Activated T-cell treated with anti-CD3 and anti-CD28 coated beads for 1 hour (primary cell): ENCODE measurements at places on chromosomes 7 and 10.

DNA sequence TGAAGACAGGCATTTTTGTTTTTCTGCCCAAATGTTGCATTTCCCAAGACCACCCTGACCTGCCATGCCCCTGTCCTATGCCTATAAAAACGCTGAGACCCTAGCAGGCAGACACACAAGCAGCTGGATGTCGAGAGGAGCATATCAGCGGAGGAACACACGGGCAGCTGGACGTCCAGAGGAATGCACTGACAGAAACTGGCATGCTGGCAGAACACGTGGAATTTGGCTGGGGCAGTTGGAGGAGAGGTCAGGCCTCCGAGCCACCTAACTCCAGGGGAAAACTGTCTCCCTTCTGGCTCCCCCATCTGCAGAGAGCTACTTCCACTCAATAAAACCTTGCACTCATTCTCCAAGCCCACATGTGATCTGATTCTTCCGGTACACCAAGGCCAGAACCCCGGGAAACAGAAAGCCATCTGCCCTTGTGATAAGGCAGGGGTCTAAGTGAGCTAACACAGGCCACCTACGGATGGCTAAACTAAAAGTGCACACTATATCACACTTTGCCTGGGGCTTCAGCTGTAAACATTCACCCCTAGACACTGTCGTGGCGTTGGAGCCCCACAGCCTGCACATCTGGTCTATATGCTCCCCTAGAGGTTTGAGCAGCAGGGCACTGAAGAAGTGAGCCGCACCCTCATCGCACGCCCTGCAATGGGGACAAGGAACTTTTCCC, 10.0 kb upstream of the CDHR3 start:
- no peak for DNase-seq

- no peak for DNase-seq
These were observed 199.3 kb downstream of the SNX10 start for GRCh38 chr7:26490640-26491624.

- DNase-seq = no peak
These were observed 64.5 kb downstream of the VWA2 start for GRCh38 chr10:114303556-114303955.

GRCh38 chr10:90984898-90985297, 64.0 kb upstream of the ANKRD1 start:
- DNase-seq = no peak

GRCh38 chr7:35596061-35596460, 98.9 kb downstream of the HERPUD2 start:
- DNase-seq = no peak

DNA sequence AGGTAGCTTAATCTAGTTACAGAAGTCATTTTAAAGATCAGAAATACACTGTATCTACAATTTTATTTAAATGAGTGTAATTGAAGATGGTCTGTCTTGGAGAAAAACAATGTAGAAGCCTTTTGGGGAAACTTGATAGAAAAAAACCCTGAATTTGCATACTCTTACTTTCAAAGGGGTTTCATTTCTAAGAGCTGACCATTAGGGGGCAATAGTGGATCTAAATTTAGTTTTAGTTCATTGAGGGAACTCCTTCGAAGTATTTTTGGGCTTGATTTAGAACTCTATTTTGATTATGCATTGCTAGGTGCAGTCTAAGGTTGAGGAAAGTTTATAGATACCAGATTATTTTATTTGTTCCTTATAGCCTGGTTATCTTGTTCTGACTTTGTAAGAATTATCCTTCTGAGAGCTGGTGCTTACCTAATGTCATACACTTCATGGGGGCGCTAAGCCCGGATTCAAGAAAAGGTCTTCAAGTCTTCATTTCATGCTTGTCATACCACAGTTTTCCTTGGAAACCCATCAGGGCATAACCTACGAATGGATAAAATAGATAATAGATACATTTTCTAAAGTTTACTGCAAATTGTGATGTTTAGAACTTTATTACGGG, 69.1 kb upstream of the MXI1 start:
- DNase-seq = no peak

GRCh38 chr7:47543714-47544113, 38.2 kb downstream of the TNS3 start:
- no peak for DNase-seq

DNA sequence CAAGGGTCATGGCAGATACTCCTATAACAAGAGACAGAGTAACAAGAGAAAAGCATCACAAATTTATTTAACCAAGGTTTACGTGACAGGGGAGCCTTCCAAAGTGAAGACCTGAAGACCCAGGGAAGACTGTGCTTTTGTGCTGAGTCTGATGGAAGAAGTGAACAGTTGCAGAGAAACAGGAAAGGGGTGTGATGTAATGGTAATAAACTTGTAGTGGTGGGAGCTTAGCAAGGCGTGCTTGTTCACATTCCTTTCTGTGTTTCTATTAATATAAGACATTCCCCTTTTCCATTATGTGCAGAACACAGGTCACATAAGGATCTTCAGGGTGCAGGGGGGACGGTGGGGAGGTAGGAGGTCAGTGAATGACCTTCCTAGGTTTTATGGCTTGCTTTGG, 25.5 kb upstream of the C10orf67 start:
- DNase-seq = no peak

DNA sequence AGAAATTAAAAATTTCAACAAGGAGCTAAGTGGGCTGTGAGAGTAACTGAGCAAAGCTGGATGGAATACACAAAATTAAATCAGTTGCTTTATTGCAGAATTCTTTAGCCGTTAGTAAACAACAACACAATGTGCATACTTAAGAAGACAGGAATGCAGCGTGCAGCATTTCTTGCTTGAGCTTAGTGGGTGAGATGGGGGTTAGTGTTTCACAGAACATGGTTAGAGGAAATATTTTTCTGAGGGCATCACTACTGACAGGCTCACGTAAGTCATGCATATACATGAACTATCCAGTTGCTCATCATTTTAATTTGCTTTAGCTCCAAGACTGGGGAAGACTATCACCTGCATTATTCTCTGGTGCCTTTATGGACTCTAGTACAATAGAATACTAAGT, 80.8 kb downstream of the CD36 start:
- no peak for DNase-seq

GRCh38 chr7:28784171-28784902, 173.8 kb downstream of the TRIL start:
- DNase-seq = no peak

DNA sequence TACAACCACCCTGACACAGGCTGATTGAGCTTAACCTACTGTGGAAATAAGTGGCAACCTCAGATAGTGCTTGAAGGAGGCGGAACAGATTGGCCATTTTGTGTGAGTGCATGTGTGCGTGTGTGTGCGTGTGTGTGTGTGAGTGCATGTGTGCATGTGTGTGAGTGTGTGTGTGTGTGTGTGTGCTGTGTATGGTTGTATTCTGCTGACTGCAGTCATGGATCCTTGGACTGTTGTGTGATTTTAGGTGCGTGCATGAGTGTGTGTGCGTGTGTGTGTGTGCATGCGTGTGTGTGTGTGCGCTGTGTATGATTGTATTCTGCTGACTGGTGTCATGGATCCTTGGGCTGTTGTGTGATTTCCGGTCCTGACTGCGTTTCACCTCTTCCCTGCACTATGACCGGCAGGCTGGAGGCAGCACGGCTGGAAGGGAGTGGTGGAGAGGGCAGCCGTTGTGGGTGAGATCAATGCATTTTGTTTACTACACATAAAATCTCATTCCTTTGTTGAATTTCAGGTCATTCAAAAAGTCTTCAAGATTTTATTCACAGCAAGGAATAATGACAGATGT, 6.3 kb downstream of the IQCE start:
- DNase-seq = no peak

- DNase-seq = no peak
These were observed 3.1 kb upstream of the ZNF12 start for GRCh38 chr7:6709808-6710207.

- no peak for DNase-seq
These were observed 39.8 kb upstream of the TRIM8 start for GRCh38 chr10:102604439-102604841.

DNA sequence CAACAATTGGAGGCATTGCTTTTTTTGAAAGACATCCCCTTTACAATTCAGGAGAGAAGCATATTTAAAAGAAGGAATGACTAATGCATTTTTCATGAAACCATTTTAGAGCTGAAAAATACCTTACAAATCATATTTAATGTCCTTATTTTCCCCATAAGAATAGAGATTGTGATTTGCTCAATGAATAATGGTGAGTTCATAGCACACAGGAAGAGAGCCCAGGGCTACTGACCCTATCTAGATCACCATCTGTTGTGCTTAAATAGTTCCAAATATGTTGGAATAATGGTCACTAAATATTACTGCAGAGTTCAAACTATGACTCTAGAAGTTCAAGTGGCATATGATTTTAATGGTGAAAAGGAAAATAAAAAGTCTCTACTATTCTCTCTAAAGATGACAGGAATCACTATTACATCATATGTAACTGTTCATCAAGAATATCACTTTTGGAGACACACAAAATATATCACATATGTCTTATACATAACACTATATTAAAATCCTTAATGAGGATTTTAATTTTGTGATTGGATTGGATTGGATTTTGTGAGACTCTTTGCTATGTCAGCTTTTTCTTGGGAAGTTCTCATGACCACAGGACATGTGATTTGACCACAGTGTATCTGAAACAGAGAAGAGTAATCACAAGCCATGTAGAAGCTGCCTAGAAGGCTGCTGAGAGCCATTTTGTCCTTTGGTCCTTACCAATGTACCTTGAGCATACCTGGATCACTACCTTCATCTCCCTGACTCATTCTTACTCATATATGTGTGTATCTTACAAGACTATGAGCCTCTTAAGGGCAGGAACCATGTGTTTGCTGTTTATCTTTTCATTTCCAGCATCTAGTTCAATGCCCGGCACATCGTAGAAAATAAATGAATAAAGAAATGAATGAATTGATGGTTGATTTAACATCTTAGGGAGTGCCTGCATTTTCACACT, 26.4 kb downstream of the SLC16A9 start:
- no peak for DNase-seq

DNA sequence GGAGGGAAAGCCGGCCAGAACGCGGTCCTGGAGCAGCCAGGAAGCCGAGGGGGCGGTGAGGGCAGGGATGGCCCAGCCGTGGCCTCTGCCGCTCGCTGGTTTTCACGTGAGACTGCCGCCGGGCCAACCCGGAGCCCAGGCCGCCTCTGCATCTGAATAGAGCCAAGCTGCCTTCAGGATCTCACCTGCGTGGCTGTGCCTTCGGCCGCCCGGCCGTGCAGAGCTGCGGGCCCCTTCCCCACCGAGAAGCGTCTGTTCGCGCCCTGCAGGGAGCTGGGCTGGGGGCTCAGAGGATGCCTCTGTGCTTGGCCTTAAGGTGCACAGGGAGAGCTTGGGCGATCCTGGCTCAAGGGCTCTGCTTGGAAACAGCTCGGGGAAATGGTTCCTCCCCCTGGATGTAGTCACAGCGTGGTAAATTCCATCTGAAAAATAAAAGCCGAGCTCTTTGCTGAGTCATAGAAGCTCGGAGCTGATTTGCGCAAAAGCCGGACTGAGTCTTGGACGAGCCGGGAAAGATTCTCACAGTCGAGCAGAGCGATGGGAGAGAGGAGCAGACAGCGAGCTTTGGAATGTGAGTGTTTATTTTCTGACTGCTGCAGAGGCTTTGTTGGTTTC, at the start of gene JAKMIP3:
Gene JAKMIP3, plus strand, starts transcription at position 456 of the 615 bp plus-strand sequence. CDS start 38,863 bp downstream, outside the sequence.
- no peak for DNase-seq

DNA sequence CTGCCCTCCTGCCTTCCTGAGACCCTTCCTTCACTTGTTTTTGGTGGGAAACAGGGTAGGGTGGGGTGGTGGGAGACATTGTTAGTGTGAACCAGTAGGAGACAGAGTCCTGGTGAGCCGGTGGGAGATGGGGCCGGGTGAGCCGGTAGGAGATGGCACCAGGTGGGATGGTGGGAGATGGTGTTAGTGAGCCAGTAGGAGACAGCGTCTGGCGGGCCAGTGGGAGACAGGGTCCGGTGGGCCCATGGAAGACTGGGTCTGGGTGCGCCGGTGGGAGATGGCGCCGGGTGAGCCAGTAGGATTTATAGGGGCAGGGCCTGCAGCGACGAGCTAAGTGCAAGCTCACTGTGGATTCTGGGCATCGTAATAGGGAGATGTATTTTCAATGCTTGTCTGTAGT, 116.8 kb downstream of the TRRAP start:
- no peak for DNase-seq

GRCh38 chr7:106424476-106425016, 139.8 kb upstream of the NAMPT start:
- no peak for DNase-seq

DNA sequence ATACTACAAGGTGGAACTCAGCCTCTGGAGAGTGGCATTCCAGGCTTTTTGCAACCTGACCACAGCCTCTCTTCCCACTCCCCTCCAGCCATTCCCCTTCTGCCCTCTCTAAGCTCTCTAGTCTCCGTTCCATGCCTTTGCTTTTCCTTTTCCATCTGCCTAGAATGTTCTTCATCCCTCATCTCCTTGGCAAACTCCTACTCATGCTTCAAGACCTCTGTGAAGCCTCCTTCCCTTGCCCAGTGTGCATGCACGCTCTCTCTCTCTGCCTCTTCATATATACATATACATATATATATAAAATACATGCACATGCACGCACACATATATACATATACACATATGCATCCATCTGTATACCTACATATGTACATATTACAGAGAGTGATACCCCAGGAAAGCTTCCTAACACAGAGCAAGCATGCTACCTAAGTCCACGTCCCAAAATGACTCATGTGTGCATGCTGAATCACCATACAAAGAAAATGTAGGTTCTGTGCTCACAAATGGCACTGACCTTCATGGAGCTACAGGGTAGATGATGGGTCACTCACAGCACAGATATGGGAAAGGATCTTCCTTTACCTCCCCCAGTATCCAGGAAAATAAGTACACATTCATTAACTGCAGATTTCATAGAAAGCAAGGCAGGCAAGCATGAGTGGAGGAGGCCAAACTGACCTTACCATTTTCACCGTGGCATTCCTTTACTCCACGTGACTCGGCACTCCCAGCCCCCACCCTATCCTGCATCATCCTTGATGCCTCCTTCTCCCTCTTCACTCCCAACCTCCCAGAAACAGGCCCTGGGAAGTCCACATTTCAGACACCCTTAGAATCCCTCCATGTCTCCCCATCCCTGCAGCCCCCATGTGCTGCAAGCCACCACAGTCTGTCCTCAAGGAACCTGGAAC, 238.4 kb upstream of the ZMIZ1 start:
- DNase-seq = no peak

GRCh38 chr10:91339729-91340128, 70.4 kb upstream of the HECTD2 start:
- no peak for DNase-seq

DNA sequence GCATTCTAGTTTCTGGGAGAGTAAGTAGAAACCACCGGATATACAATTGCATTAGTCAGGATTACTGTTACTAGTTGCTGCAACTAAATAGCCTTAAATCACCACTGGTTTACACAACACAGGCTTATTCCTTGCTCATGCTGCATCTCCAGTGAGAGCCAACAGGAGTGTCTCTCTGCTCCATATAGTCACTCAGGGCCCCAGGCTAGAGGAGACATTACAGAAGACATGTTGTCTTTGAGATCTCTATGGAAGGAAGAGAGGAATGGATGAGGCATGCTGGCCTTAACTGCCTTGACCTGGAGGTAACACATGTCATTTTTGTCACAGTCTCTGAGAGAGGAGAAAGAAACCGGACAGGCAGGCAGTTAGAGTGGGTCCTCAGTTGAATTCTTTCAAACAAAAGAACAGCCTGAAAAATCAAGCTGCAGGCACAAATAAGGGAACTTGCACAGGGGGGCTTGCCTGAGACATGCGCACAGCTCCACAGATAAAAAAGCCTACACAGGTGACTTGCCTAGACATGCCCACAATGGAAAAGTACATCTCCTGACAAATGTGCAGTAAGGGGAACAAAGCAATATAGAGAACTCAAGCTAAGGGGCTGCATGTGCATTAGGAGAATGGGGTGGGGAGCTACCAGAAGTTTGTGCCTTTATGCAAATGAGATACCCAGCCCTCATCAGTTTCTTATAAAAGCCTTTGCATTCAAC, 348.0 kb downstream of the TYW1 start:
- no peak for DNase-seq

- no peak for DNase-seq
These were observed 56.8 kb downstream of the HK1 start for GRCh38 chr10:69335063-69335587.
